ENCODE measurements at places on chromosomes 2 and 18.

- H3K27ac ChIP-seq, result no peak overlapping the region
- H3K4me3 ChIP-seq, result no peak overlapping the region
- no peaks in the 10 kb centered on the region for H3K27me3 ChIP-seq
- no peaks in the 10 kb centered on the region for H3K36me3 ChIP-seq
These were observed 250.9 kb downstream of the DSEL start for GRCh38 chr18:67265464-67266245.

GRCh38 chr2:240481720-240482119 is 46.3 kb downstream of the GPC1 start:
- no peaks in the 10 kb centered on the region for H3K27me3 ChIP-seq
- no peak for DNase-seq
- peaks cover 8% of the 10 kb centered on the region for H3K36me3 ChIP-seq
- H3K4me1 ChIP-seq, result no peaks in the 10 kb centered on the region
- H3K27ac ChIP-seq, result no peak overlapping the region

GRCh38 chr2:110679337-110679707 is 1.5 kb upstream of the BUB1 start:
- no peaks in the 10 kb centered on the region for H3K36me3 ChIP-seq
- H3K4me3 ChIP-seq, result peak overlapping the region; percentile 99
- peaks cover 2% of the 10 kb centered on the region for H3K27me3 ChIP-seq
- H3K27ac ChIP-seq, result peak overlapping the region; percentile 99
- no peak for DNase-seq

DNA sequence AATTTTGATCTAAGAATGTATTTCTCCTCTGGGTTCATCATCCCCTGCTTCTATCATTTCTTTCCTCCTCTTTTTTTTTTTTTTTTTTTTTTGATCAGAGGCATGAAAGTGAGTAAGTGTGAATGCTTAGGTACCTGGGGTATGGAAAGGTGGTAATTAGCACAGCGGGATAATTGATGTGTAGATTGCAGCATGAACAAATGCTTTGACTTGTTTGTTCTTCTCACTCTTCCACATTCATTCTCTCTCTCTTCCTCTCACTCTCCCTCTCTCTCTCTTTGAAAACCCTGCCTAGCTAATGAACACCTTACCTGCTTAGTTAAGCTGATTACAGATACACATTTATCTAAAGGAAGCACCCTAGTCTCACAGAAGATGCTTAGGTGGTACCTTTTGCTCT is 74.7 kb downstream of the ZEB2 start:
- DNase-seq, result no peak
- no peak overlapping the region for H3K27ac ChIP-seq
- H3K4me1 ChIP-seq, result peaks cover 68% of the 10 kb centered on the region
- no peak overlapping the region for H3K4me3 ChIP-seq
- H3K36me3 ChIP-seq, result peaks cover 14% of the 10 kb centered on the region

DNA sequence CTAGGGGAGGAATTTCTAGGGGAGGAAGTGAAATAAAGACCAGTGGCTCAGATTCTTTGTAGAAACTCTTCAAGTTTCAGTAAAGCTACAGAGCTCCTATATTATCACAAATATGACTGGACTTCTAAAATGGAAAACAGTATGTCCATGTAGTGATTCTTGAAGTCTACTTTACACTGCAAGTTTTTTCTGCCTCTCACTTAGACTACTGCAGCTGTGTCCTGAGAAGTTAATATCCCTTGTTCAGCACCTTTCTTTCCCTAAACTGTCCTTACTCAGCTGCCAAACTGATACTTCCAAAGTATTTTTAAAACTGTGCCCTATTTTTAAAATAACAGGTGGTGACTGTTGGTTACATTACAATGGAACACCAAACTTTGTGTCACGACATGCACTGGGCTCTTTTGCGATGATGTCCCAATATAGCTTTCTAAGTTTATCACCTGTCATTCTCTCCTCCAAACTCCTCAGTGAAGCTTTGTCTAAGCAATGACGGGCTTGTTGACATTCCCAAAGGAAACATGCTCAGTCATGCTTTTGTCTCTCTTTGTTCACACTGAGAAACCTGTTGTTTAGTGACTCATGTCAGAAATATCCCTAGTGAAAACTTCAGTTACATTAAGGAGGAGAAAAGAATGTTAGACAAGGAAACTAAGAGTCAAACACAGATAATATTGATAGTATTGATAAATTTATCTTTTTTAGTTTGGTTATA is 341.1 kb downstream of the ARL6IP6 start:
- H3K27ac ChIP-seq, result peak overlapping the region; percentile 79
- no peaks in the 10 kb centered on the region for H3K27me3 ChIP-seq
- no peak overlapping the region for H3K4me3 ChIP-seq
- no peaks in the 10 kb centered on the region for H3K36me3 ChIP-seq
- peaks cover 48% of the 10 kb centered on the region for H3K4me1 ChIP-seq
- no peak for DNase-seq

DNA sequence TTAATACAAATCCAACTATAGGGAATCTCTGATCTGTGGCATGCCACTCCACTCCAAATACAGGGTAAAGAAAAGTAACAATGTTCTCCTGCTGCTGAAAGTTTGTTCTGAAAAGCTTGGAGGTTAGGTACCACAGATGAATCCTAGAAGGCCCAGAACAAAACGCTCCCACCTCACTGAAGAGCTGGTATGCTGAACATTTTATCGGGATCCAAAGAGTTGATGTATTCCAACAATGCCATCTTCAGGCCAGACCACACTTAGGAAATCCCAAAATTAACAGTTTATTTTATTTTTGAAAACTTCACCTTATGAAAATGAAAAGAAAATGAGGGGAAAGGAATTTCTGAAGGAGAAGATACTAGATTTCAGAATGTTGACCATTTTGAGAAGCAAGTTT is 145.1 kb upstream of the CDH19 start:
- H3K27me3 ChIP-seq, result peaks cover 4% of the 10 kb centered on the region
- no peaks in the 10 kb centered on the region for H3K36me3 ChIP-seq
- no peak overlapping the region for H3K27ac ChIP-seq
- H3K4me1 ChIP-seq, result peaks cover 2% of the 10 kb centered on the region

DNA sequence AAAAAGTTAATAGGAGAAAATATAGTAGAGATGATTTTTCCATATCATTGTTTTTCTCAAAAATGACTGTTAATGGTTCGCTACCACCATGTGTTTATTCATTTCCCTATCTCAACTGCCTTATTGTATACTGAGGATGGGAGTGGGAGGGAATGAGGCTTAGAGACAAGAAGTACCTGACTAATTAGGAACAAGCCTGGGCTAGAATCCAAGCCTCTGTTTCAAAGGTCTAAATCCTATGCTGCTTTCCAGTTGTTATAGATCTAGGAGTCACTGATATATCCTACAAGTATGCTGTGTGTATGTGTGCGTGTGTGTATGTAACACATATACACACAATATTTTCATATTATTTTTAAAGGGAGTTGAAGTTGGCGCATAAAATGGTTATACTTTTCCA is 465.9 kb downstream of the EPHA4 start:
- H3K4me1 ChIP-seq, result peaks cover 17% of the 10 kb centered on the region
- peaks cover 32% of the 10 kb centered on the region for H3K27me3 ChIP-seq
- H3K27ac ChIP-seq, result no peak overlapping the region
- H3K4me3 ChIP-seq, result no peak overlapping the region
- no peak for DNase-seq

- no peak overlapping the region for H3K27ac ChIP-seq
- H3K36me3 ChIP-seq, result no peaks in the 10 kb centered on the region
- no peak overlapping the region for H3K4me3 ChIP-seq
- no peak for DNase-seq
These were observed 450.8 kb downstream of the DLGAP1 start for GRCh38 chr18:4004183-4004829.

DNA sequence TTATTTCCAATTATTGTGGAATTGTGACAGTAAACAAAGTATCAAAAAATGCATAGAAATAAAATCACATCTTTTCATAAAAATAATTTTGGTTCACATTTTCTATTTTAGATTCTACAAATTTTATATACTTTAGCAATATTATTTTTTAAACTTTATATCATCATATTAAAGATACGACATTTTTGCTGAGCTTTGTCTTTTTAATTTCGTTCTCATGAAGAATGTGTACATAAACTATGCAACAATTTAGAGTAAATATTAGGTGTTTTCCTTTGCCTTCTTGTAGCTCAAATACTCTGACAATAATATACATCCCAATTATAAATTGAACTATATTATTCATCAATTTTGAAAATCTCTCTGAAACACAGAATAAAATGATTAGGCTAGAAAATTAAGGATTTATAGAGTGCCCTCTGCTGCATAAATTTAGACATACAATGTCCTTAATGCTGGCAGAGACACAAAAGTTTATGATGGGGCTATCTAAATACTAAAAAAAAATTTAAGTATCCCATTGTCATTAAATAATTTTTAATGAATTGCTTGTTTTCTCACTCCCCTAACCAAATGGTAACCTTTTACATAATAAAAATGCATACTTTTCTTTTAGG is 45.7 kb downstream of the CCDC102B start:
- DNase-seq, result no peak
- H3K36me3 ChIP-seq, result no peaks in the 10 kb centered on the region
- no peaks in the 10 kb centered on the region for H3K27me3 ChIP-seq
- no peak overlapping the region for H3K27ac ChIP-seq
- H3K4me1 ChIP-seq, result peaks cover 16% of the 10 kb centered on the region

- H3K4me1 ChIP-seq, result peaks cover 4% of the 10 kb centered on the region
- no peak for DNase-seq
- peaks cover 2% of the 10 kb centered on the region for H3K27me3 ChIP-seq
- no peak overlapping the region for H3K4me3 ChIP-seq
- H3K36me3 ChIP-seq, result no peaks in the 10 kb centered on the region
These were observed 165.5 kb downstream of the GCA start for GRCh38 chr2:162509288-162509968.

DNA sequence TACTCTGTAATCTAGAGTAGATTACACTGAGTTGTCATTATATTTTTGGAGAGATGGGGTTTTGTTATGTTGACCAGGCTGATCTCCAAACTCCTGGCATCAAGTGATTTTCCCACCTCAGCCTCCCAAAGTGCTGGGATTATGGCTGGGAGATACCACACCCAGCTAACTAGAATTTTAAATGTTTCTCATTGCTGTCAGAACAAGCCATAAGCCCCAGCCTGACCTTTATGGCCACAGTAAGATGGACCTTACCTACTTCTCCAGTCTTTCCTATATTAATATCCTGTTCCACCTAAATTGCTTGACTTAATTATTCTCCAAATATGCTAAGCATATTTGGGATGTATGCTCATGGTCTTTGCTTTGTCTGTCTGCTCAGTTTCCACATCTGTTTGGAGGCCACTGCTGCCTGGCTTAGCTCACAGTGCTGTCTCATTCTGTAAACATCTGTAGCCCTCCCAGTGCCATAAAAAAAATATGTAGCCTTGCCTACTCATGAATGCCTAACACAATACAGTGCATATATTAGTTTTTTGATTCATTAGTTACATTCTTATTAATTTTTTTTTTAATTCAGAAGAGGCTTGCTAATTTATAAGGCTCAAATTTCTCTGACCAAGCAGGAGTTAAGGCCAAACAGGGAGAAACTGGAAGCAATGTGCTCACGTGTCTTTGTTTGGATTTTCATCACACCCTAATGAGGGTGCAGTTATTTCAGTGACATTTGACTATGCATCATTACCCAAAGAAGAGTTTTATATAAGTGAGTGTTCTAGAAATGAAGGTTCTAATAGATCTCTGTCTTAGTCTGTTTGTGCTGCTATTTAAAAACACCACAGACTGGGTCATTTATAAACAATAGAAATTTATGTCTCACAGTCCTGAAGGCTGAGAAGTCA is 45.3 kb upstream of the PSME4 start:
- no peak for DNase-seq
- H3K27me3 ChIP-seq, result no peaks in the 10 kb centered on the region
- peak overlapping the region; percentile 51 for H3K27ac ChIP-seq
- peaks cover 6% of the 10 kb centered on the region for H3K36me3 ChIP-seq

DNA sequence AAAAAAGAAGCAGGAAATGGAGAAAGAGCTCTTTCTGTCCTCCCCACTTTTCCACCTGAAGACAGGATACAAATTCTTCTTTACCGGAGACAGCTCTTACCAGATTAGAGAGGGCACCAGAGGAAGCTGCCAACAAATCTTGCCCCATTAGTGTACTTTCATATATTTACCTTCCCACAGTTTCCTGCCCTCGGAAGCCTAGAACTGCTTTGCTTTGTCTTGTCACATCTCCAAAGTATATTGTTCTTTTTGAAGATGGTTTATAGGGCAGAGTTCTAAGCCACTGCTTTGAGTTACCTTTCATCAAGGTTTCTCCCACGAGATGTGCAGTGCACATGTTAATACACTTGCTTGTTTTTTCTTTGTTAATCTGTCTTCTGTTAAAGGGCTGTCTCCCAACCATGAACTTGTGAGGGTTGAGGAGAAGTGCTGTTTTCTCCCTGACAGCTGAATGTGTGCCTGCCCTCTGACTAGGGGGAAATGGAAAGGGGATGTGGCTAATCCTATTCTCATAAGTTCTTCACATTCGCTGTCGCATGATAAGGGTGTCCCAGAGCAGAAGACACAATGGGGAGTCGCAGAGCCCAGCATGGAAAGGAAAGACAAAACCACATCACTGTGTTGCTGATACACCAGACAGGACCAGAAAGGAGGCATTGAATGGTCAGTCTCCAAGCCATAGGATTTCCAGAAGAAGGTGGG is 24.2 kb downstream of the CENPA start:
- no peak overlapping the region for H3K4me3 ChIP-seq
- peaks cover 9% of the 10 kb centered on the region for H3K4me1 ChIP-seq
- no peaks in the 10 kb centered on the region for H3K36me3 ChIP-seq
- no peak overlapping the region for H3K27ac ChIP-seq
- H3K27me3 ChIP-seq, result no peaks in the 10 kb centered on the region
- DNase-seq, result no peak

DNA sequence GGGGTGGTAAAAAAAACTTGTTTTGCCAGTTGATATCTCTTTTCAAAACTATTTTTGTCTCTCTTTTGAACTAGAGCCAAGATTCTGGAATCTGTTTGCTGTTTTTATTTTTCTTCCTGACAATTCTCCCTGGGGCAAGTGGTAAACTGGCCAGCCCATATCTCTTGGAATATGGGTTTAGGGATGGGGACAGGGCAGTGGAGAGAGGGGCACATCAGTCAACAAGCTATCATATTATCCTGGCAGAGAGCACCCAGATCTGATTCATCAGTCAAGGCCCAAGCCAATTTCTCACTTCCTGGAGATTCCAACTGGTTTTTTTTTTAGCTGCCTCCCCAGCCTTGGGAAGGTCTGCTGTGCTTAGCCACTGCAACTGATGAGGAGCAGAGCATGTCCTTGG is 52.3 kb downstream of the ARHGAP28 start:
- peaks cover 83% of the 10 kb centered on the region for H3K4me1 ChIP-seq
- DNase-seq, result no peak
- no peaks in the 10 kb centered on the region for H3K27me3 ChIP-seq
- H3K4me3 ChIP-seq, result peak overlapping the region; percentile 20
- peaks cover 1% of the 10 kb centered on the region for H3K36me3 ChIP-seq
- peak overlapping the region; percentile 95 for H3K27ac ChIP-seq

DNA sequence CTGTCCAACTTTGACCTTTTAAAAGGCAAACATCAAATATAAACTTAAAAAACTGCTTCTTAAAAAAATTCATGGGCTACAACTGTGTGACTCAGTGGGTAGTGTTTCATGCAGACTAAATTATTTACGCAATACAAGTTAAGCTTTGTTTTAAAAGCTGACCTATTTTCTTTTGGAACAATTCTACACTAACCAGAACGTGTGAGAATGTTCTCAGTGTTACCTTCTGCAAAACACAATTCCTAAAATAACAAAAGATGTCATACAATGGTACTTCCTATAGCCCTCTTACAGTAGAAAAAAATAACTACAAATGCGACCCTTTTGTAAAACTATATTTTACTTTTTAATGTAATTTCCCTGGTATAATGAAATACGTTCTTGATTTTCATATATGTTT is 793.8 kb upstream of the FSHR start:
- DNase-seq, result no peak
- no peak overlapping the region for H3K4me3 ChIP-seq
- H3K4me1 ChIP-seq, result peaks cover 40% of the 10 kb centered on the region
- H3K36me3 ChIP-seq, result no peaks in the 10 kb centered on the region
- no peak overlapping the region for H3K27ac ChIP-seq
- H3K27me3 ChIP-seq, result no peaks in the 10 kb centered on the region

GRCh38 chr18:24868760-24869237 is 408.4 kb downstream of the HRH4 start:
- DNase-seq, result no peak
- H3K4me1 ChIP-seq, result no peaks in the 10 kb centered on the region
